ENCODE measurements at places on chromosomes 12 and 14.
A peak's percentile ranks its signal among the peaks of the same experiment; 100 is the strongest.

- DNase-seq, result no peak
These were observed 96.8 kb downstream of the SINHCAF start for GRCh38 chr12:31228811-31229792.

DNA sequence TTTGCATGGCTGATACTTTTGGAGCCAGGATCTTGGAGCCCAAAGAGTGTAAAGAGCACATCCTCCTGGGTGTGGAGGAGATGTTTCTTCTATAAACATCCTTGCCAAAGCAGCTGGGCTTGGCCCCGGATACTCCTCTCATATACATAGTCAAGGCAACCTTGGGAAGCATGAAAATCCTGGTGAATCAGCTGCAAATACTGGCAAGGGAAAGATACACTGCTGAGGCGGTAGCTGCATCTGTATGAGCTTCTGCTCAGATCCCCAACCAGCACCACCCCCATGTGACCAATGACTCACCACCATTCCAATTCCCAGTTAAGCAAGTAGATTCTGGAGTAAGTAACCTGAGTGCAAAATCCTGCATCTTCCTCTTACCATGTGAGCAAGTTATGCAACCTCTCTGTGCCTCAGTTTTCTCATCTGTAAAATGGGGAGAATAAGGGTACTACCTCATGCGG lies 567.4 kb downstream of the MED13L start:
- DNase-seq, result no peak

- DNase-seq, result no peak
These were observed 24.8 kb upstream of the FKBP4 start for GRCh38 chr12:2769866-2770533.

GRCh38 chr14:76581592-76581991 lies 179.7 kb upstream of the VASH1 start:
- DNase-seq, result no peak

- peak; percentile 47 for DNase-seq
These were observed at the start of gene NFE2 for GRCh38 chr12:54300732-54301427. Gene NFE2, minus strand, starts transcription at chr12:54301015. Its CDS starts 5,767 bp downstream, at chr12:54295248.
